Activated effector memory CD4-positive, alpha-beta T cell treated with Interleukin-2 at 50 U/mL for 16 hours (primary cell): ENCODE measurements at places on chromosomes 16 and 17.

DNA sequence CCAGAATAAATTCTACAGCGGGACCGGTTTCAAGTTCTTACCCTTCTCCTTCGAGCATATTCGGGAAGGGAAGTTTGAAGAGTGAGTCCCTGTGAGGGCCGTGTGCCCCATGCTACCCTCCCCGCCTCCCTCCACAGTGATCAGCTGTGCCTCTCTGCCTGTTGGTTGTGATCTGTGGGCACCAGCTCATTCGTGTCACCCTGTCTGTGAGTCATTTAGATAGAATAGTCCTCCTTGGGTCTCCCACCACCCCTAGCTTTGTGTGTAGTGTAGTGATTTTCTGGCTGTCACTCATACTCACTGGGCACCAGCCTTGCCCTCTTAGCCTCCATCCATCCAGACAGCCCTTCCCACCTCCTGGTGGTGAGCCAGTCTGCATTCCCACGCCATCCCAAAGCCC lies 15.0 kb upstream of the NAGLU start:
- no peak for DNase-seq

DNA sequence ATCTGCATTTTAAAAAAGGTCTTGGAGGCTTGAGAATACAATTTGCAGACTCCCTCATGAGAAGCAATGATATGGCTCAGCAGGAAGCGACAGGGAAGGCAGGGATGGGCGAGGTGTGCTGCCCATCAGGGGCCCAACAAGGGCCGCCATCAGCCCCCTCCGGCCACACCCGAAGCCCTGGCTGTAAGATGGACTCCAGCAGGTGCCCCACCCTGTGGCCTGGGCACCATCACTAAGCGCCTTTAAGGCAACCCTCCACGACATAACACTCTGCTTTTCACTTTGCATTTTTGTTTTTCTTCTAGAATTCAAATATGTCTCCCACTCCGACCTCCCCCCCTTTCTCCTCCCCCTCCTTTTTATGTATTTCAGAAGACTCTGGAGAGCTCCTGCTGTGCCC lies 52.2 kb upstream of the RCVRN start:
- DNase-seq, result no peak

DNA sequence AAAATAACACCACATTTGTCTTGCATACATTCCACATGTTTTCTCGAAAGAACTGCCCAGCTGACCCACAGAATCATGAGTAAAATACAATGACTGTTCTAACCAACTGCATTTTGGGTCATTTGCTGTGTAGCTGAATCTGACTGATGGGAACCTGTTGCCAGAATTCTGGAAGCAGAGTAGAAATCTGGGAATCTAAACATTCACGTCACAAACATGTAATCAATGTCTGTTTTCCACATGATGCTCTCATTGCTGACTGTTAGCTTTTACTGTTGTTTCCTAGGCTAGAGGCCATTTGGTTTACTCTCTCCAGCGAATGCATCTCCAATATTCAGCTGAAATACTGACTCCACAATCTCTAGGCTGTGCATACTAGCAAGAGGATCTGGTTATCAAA lies 710.1 kb downstream of the KCNJ2 start:
- DNase-seq, result no peak

DNA sequence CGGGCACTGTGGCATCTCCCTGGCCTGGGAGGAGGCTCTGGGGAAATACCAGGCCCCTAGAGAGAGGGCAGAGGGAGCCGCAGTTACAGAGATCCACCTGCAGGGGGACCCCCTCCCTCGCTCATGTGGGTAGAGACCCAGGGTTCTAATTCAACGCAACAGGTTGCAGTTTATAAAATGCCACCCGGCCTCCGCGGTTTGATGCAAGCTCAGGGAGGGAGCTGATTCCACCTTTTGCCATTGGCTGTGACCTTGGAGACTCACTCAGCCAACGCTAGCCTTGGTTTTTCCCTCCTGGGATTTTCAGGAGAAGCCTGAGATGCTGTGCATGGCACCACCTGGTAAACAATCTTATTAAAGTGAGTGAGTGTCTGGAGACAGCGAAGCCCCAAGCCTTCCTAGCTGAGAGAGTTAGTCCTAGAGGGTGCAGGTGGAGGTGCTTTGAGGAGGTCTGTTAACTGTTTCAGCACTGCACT lies 12.1 kb downstream of the TTLL6 start:
- peak; percentile 39 for DNase-seq

DNA sequence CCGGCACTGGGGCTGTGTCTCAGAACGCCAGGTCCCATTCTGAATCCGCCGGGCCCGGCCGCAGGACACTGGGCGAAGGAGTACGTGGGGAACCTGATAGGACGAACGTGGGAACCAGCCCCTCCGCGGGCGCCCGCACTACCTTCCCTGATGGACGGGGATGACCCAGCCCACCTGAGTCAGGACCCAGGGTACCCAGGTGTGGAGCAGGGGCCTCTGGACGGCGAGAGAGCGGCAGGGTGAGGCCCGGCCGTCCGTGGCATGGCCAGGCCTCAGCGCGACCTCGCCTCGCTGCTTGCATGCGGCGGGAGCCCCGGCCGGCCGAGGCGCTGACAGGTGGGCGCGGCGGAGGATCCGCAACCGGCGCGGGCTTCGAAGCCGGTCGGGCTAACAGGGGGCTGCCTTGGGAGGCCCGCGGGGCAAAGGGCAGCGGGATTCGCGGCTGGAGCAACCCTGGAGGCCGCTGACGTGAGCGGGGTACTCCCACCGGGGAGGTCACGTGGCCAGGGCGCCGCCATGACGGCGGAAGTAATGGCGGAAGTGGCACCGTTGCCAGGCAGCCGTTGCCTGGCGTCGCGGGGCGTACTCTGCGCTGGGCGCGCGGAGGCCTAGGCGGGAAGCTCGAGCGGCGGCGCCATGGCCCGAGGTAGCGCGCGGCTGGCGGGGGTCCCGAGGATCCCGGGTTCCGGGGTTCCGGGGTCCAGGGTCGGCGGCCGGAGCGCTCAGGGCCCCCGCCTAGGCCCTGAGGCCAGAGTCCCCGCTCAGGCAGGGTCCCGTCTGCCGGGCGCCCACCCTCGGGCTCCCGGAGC lies at the start of gene WDR90:
TSS of gene WDR90 (plus strand) at position 585 of the 809 bp plus-strand sequence. CDS start at position 637, 52 bp downstream.
- DNase-seq, result peak; percentile 89

DNA sequence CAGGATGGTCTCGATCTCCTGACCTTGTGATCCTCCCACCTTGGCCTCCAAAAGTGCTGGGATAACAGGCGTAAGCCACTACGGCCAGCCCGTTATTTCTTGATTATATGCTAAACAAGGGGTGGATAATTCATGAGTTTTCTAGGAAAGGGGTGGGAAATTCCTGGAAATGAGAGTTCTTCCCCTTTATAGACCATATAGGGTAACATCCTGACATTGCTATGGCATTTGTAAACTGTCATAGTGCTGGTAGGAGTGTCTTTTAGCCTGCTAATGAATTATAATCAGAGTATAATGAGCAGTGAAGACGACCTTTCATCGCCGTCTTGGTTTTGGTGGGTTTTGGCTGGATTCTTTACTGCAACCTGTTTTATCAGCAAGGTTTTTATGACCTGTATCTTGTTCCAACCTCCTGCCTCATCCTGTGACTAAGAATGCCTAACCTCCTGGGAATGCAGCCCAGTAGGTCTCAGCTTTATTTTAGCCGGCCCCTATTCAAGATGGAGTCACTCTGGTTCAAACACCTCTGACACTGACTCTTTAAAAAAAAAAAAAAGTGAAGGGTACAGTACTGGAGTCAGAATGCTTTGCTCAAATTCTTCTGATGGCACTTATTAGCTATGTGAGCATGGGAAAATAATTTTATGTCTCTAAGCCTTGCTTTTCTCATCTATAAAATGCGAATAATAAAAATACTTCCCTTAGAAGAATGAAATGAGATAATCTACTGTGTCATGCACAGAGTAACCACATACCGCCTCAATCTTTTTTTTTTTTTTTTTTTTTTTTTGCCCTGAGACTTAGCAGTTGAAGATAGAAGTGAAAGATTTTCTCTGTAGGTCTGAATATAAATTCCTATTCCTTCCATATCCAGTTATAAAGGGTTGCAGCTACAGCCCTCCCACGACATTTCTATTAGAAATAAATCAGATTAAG lies 5.1 kb upstream of the CALCOCO2 start:
- no peak for DNase-seq
